Pancreas (tissue), 10 donors: ENCODE measurements at places on chromosomes 7 and 10. TPM values are rescaled to one million over a fixed set of nuclear protein-coding genes. Genes with fewer than 3 reads are reported as not detected.

The CUBN gene
- 0.72 TPM for total RNA-seq

The PRSS37 gene
- not detected for total RNA-seq

GRCh38 chr7:117186218-117187010, 136.4 kb downstream of the WNT2 start:
- no peak overlapping the region for H3K27ac ChIP-seq
- no peaks in the 10 kb centered on the region for H3K4me1 ChIP-seq
- no peak overlapping the region for H3K4me3 ChIP-seq
- H3K27me3 ChIP-seq: no peaks in the 10 kb centered on the region
- DNase-seq: no peak

DNA sequence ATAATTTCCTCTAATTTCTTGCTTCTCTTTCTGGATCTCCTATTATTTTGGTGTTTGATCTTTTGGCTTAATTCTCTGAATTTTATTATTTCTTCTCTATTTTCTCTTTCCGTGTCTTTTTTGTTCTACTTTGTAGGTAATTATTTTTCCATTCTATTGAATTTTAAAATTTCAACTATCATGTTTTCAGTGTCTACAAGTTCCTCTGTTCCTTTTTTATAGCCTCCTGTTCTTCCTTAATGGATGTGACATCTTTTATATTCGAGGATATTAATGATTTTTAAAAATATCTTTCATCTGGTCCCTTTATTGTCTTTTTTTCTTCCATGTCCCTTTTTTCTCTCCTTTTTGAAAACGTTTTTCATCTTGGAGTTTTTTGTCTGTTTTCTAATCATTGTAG, 11.1 kb downstream of the CDC123 start:
- H3K4me1 ChIP-seq: no peaks in the 10 kb centered on the region
- no peak overlapping the region for H3K4me3 ChIP-seq
- H3K36me3 ChIP-seq: no peaks in the 10 kb centered on the region
- DNase-seq: no peak

DNA sequence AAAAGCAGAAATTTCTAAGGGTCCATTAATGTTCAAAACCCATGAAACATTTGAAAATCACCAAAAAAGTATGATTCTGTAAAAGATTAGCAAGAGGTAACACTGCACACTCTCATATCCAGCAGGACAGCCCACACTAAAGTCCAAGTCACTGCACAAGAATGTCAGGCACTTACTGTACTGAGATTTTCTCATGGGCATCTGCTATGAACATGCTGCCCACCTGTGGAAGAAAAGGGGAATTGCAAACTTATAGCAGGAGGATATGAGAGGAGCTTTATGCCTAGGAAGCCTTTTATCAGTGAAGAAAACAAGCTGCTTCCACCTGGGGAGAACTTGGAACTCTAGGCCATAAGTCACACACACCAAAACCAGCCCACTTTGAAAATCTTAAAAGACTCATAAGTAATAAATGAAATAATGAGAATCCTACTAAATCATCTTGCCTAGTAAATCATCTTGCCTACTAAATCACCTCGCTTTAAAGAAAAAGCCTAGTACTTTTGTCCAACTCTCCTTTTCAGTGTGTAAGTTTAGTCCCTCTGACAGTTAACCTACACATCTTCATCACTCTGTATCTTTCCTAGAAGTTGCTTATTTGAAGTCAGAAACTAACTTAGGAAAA, 46.1 kb downstream of the ARMH3 start:
- no peak overlapping the region for H3K27ac ChIP-seq
- H3K4me3 ChIP-seq: no peak overlapping the region
- no peak for DNase-seq
- H3K36me3 ChIP-seq: peaks cover 10% of the 10 kb centered on the region
- H3K27me3 ChIP-seq: no peaks in the 10 kb centered on the region
